SK-MEL-5 (cell line): ENCODE measurements at places on chromosomes 7 and 10.

- DNase-seq, result no peak
These were observed 74.5 kb downstream of the AFAP1L2 start for GRCh38 chr10:114329634-114330365.

DNA sequence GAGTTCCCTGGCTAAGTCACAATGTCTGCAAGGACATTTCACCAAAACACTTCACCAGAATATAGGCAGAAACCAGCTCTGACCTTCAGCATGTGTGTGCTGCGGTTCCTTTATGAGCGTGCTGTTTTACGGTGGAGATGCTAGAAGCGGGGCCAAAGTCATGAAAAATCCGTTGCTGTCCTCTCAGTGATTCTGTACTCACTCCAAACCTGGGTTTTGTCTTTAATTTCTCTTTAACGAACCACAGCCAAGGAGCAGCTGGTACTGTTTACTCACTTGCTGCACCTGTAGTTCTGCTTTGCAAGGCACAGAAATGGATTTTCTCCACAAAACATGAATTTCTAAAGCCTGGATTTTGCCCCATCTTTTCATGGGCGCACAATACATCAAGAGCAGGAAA, 639.9 kb downstream of the PHTF2 start:
- DNase-seq, result no peak

- DNase-seq, result no peak
These were observed 14.0 kb upstream of the SRI start for GRCh38 chr7:88233828-88234227.

DNA sequence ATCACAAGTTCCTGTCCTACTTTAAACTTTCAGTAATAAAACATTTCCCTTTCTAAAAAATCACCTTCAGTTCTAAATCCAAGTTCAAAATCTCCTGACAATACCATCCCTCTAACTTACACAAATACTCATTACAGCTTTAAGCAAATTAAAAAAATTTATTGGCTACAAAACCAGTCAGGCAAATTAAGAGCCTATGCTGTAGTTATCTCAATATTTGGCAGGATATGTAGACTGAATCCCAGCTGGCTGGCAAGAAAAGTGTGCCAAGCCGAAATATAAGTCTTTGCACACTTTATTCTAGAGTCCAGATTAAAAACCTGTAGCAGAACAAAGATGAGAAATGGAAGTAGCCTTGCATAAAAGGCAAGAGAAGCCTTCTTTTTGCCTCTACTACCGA, 9.5 kb downstream of the WAPL start:
- DNase-seq, result no peak
